ENCODE measurements at places on chromosomes 7 and 10.

DNA sequence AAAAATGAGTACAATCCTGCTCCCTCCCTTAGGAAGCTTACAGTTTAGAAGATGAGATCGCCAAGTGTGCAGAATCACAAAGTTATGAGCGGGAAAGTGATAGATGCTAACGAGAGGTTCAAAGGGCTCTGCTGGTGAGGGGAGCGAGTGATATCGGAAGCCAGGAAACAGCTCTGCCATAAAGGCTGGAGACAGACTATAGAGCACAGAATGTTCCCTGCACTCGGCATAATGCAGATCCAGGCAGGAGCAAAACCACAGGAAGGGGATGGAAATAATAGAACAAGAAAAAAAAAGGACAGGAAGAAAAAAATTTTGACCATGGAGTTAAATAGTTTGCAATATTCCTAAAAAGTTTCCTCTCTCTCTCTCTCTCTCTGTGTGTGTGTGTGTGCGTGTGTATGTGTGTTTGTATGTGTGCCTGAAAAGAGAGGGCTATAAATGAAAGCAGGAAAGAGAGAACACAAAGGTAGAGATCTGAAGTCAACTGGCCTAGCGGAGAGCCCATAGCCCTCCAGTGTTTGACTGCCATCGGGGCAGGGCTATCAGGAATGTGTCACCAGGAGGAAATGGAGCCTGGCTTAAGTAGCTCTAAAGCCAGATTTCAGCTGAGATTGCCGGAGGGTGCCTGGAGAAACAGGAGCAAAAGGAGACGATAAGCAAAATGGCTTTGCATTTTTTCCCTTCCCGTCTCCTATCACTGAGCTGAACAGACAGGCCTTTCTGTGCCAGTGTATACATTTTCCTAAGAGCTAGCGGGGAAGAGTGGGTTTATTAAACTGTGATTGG lies 175.8 kb upstream of the LYZL1 start:
- no peak for DNase-seq

- DNase-seq: peak; percentile 29
Observed at GRCh38 chr10:6204341-6205191, 1.8 kb downstream of the PFKFB3 start.

DNA sequence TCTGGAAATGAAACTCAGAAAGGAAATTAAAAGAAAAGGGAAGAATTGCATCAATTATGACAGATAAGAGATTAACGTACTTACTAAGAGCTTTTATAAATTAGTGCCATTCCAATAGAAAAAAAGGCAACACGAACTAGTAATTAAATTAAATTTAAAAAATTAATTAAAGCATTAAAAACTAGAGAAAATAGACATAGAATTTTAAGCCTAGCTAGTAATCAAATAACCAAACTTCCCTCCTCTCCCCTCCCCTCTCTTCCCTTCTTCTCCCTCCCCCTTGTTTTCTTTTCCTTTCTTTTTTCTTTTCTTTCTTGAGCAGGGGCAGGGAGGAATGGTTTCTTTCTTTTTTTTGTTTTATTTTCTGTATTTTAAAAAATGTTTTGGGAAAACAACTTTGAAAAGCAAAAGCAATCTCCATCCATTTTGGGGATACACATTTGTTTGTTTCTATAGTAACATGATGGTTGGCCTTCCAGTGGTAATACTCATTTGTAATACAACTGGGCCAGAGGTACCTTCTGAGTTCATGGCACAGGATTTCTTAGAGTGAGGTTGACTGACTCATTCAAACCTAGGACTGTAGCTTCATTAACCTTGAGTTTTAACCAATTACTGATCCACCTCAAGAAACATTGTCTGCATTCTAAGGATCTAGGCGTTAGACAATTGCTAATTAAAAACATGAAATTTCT lies 132.6 kb downstream of the ST7 start:
- peak; percentile 14 for DNase-seq

GRCh38 chr10:3372281-3372680 lies 199.7 kb upstream of the PITRM1 start:
- no peak for DNase-seq

DNA sequence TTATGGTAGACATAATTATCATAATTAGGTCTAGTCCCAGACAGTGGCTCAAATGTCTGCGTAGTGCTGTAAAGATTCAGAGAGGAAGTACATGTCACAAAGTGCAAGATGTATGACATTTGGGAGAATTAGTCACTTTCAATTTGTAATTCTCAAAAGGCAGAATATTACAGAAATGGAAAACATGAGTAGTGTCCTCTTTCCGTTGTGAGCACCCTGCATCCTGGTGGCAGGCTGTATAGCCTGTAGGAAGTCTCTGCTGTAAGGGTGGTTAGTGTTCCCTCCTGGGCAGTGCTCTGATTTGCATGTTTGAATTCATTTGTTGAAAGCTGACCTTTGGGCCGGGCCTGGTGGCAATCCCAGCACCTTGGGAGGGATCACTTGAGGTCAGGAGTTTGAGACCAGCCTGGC lies 17.0 kb downstream of the CDK14 start:
- no peak for DNase-seq

DNA sequence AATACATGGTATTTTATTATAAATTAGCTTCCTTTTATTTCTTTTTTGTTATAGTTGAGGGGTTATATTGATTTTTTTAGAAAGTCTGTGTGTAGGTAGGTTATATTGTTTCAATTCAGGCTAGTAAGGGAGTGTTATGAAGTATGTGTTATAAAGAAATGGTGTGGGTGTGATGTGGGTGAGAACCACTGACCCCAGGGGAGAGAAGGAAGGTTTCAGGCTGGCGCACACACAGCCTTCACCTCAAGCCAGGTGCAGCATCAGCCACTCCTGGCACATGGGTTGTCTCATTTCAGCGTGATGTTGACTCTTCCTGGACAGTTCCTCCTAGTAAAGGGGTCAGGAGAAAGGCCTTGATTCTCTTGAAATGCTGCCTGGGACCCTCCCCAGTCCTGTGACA lies 291.3 kb downstream of the POU6F2 start:
- no peak for DNase-seq

GRCh38 chr10:74988054-74988775 lies 123.2 kb upstream of the SAMD8 start:
- DNase-seq: no peak

DNA sequence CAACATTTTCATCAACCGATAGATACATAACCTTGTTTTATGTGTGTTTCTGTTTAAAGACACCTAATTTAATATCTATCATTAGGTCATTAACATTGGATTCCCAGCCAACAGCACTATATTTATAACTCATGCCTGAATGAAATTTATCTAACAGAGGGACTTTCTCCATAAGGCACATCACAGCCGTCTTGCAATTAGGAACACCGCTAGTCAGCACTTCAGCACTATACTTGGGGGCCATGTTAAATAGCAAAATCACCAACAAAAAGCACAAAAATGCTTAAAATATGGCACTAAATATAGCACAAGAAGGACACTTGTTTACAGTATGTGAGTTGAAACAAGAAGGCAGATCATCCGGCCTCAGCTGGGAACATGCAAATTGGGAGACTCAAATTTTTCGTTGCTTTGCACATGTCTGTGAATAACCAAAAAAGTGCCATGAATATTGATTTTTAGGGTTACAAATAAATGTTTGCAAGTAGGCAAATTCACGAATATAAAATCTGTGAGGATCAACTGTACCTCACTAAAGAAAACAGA lies 51.0 kb downstream of the TLL2 start:
- DNase-seq: no peak

GRCh38 chr7:63070696-63071095 lies 928.0 kb upstream of the ZNF722 start:
- no peak for DNase-seq

- peak; percentile 32 for DNase-seq
Observed at GRCh38 chr10:73044378-73045285, 52.0 kb downstream of the P4HA1 start.

DNA sequence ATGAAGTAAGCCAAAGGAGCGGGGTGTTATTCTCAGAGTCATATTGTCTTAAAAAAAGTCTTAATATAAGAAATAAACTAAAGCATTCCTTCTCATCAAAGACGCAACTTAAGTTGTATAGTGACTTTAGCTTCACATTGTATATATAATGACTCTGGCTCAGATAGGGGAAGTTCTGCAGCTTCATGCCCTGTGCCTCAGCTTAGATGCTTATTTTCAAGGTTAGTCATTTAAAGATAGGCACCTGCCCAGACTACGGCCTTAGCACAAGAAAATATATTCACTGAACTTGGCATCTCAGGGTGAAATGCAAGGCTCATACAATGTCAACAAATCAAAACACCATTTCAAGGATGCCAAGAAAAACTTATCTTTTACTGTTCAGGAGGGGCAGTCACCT lies 52.8 kb upstream of the DNAJB12 start:
- no peak for DNase-seq

DNA sequence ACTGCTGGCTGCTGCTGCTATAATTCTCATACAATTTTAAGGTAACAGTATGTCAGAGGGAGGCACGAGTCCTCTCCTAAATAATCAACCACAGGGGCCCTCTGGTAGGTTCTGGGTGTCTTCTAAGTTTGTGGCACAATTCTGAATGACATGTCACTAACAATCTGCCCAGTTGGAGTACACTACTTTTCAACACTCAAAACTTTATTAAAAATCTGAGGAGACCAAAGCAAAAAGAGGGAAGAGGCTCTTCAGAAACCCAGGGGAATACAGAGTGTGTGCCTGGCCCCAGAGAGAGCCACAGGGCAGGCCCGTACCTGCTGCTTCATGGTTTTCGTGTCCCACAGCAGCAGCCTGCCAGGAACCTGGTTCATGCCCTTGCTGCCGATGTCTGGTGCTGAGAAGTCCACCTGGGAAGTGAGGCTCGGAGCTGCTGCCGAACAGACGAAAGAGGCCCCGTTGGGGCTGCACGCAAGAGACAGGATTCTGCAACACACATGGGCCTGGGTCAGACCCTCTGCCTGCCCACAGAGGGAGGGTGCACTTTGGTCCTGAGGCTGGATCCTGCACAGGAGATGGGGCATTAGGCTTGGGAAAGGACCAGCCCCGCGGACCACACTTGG lies 18.3 kb downstream of the WDR91 start:
- no peak for DNase-seq

DNA sequence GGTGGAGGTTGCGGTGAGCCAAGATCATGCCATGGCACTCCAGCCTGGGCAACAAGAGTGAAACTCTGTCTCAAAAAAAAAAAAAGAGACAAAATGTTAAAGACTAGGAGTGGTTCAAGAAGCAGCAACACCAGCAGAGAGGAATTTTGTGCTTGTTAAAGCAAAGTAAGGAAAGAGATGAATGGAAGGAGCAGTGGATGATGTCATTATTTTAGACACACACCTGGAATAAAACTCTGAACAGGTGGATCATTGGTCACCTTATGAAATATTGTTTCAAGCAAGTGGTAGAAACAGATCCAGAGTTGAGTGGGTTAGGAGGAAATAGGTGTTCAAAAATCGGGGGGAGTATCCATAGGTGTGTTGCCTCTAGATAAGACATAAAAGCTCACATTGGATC lies 129.7 kb upstream of the FRMD4A start:
- DNase-seq: no peak

DNA sequence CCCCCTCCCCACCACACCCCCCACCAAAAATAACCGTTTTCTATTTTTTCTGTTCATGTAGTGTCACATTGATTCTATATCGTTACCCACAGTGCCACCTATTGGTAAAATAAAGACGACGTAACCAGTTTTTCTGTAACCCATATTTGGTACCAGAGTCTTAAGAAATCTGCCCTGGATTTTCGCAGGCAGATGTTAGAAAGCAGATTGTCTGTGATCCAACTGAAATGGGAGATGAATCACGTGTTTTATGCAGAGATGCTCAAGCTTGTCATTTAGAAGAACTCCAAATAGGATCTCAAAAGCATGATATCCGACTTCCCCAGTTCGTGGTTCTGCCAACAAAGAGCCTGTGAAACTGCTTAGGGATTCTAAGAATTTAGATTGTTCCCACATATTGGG lies 261.1 kb upstream of the CSTF2T start:
- peak; percentile 3 for DNase-seq

DNA sequence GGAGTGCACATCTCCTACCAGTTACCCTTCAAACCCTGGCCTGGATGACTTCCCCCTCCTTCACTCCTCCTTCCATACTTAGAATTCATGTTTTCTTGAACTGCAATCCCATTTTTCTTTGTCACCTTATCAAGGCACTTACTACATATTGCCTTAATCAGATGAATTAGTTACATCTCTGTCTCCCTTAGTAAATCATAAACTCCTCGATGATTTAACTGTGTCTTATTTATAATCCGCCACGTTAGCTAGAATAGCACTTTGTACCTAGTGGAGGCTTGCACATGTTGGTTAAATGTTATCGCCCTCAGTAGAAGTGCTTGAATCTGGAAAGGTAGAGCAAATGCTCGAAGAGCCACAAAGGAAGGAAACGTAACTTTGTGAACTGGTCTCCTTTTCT lies 94.7 kb upstream of the RAB11FIP2 start:
- no peak for DNase-seq

DNA sequence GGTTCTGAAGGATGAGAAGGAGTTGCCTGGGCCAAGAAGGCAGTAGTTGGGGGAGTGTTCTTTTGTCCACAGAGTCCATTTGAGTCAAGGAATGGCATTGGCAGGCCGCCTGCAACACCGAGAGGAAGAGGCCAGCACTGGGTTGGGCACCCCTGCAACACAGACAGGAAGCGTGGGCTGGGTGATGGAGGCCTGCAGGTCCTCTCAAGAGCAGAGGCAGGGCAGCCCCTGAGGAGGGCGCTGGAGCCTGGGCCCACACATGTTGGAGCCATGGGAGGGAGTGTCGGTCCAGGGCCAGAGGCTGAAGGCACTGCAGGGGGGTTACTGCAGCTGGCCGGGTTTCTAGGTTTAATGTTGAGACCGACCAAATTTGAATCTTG lies 137.3 kb downstream of the PTPN20 start:
- no peak for DNase-seq

- no peak for DNase-seq
Observed at GRCh38 chr7:21867816-21868575, 77.7 kb downstream of the CDCA7L start.

- DNase-seq: no peak
Observed at GRCh38 chr10:21212348-21212747, 313.1 kb downstream of the SKIDA1 start.

DNA sequence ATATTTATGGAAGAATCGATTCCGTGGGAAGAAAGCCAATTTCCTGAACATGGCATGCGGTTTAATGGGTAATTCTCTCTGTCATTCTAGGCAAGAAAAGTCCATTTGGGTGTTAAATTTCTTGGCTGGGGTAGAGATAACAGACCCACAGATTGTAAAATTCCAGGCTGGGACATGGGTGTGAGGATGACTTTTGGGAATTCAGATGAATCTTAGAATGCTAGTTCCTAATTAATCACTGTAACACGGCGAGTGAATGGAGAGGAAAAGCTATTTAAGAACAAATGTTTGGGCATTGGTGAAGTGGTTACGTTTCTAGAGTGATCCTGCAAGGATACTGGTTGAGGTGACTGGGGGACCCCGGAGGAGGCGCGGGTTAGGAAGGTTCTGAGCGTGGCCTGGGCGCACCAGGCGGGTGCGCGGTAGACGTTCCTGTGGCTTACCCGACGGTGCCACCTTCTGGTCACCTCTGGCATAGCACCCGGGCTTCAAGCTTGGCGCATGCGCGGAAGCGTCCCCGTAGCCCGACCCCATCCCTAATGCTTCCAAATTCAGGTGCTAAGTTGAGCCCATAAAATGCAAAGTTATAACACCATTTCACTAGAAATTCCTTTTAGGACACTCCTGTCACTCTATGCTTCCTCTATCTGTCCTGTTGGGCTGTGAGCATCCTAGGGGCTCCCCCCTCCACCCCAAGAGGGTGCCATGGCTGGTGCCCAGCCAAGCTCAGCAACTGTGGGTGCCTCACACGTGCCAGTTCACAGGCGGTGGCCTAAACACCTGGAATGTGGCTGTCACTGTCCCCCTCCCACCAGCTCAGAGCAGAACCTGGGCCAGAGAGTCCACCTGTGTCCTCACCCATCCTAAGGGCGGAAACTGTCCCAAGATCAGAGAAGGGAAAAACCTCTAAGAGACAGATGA lies 104.4 kb downstream of the PTPRE start:
- peak; percentile 61 for DNase-seq

GRCh38 chr7:3338161-3338560 lies 37.1 kb downstream of the SDK1 start:
- DNase-seq: no peak
